ENCODE measurements at places on chromosomes 2 and 18.

DNA sequence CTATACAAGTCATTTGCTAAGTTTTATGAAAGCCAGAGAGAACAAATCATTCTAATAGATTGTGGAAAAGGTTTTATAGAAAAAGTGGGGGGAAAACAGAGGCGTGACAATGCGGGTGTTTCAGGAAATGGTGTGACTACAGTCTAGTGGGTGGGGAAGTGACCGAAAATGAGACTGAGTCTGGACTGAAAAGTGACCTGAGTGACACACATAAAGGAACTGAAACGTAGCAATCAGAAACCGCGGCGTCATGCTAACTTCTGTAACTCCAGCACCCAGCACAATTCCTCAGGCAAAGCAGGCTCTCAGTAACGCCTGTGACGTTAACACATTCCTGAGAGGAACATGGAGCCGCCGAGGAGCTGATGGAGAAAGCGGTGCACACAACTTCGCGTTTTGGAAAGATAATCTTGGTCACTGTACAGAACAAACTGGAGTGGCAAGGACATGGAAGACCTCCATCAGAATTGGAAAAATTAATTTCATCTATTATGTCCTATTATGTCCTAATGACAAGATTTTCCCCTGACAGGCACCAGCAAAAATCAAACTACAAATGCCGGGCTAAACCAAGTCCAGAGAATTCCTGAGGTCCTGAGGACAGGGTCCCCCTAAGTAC lies 1.4 kb upstream of the CD226 start:
- DNase-seq, result peak; percentile 89

DNA sequence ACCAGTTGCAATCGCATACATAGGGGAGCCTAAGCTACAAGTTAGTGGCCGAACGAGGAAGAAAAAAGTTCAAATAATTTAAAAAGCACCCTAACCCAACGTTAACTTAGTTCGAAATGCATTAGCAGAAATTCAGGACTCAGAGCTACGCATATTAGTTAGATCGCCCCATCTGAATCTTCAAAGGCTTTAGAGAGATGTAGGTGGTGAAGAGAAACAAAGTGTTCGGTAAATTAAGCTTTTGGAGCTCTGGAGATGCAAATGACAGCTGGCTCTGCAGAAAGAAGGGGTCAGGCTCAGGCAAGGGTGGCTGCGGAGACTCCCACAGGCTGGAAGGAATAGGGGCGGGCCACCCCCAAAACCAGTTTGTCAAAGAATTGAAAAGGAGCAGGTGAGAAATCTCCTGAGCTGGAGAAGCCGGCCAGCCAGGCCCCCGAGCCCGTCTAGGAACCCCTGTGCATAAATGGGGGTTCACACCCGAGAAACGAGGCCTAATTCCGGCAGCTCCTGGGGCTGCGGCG lies 621 bp downstream of the TXNL1 start:
- peak; percentile 2 for DNase-seq

DNA sequence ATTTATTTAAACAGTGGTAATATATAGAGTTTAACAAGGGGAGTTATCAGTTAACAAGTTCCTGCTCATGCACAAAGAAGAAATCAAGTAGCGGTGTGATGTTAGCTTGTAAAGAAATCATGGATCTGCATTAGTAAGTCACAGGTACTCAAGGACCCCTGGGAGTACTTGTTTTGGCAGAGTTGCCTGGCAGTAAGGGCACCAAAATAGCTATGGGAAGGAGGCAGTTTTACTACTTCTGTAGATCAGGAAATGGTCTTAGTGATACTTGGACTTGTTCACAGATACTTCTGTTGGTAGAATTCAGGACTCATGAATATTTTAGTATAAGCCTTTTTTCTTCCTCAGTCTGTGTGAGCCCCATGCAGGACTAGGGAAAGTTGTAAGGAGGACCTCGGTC lies 107.3 kb upstream of the IL1R2 start:
- DNase-seq, result no peak

- no peak for DNase-seq
Observed at GRCh38 chr18:52401236-52401635, 61.2 kb downstream of the DCC start.

GRCh38 chr18:52437161-52437560 lies 97.2 kb downstream of the DCC start:
- no peak for DNase-seq

DNA sequence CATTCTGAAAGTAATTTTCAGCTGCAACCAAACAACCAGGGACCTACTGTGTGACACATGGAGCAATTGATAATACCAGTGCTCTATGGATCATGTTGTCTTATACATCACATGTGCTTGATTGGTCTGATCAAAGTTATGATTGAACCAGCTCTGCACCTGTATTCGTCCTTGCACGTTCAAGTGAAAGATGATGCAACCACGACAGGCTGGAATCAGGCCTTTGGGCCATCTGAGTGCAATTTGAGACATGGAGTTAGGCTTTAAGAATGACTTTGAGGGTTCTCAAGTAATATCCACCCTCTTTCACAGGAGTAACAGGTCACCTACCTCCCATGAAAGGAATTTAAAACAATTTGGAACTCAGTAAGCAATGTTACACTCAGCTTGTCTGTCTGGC lies 165.2 kb downstream of the SLC8A1 start:
- DNase-seq, result no peak

- peak; percentile 26 for DNase-seq
Observed at GRCh38 chr2:199861132-199861774, 10.3 kb upstream of the FTCDNL1 start.

GRCh38 chr18:13559754-13560153 lies 166.6 kb downstream of the FAM210A start:
- DNase-seq, result peak; percentile 43

GRCh38 chr2:113200236-113200635 lies 26.5 kb downstream of the PSD4 start:
- DNase-seq, result no peak

DNA sequence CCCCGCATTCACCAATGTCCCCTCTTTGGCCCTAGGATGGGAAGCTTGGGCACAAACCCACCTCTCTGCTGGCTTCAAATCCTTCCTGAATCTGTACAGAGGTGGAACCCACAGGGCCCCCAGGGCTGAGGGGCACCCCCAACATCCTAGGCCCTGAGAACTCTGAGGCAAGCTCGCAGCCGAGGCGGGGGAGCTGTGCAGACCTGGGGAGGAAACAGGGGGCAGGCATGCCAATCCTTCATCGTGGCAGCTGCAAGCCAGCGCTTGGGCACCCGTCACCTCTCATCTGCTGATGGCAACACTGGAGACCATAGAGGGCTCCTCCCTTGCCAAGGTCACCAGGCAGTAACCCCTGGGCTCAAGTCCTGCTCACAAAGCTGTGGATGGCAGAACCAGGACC lies 10.8 kb downstream of the ECEL1 start:
- DNase-seq, result no peak

DNA sequence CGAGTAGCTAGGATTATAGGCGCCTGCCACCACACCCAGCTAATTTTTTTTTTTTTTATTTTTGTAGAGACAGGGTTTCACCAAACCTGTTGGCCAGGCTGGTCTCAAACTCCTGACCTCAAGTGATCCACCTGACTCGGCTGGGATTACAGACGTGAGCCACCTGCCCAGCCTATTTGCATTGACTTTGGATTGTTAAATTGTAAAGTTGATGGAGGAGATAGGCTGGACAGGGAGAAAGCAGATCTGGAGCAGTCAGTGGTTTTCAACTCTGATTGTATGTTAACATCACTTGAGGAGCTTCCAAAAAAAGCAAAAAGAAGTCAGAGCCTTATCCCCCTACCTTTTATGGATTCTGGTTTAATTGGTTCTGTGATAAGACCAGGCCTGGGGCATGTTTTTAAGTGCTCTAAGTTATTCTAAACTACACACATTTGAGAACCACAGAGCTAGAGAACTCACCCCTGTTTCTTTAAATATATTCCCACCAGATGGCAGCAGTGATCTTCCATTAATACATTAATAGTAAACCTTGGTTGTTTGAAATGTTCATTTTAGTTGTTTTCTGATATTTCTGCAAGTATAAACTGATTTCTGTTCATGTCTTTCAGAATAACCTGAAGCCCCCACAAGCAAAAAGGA lies 7.5 kb downstream of the C2orf49 start:
- DNase-seq, result peak; percentile 39

DNA sequence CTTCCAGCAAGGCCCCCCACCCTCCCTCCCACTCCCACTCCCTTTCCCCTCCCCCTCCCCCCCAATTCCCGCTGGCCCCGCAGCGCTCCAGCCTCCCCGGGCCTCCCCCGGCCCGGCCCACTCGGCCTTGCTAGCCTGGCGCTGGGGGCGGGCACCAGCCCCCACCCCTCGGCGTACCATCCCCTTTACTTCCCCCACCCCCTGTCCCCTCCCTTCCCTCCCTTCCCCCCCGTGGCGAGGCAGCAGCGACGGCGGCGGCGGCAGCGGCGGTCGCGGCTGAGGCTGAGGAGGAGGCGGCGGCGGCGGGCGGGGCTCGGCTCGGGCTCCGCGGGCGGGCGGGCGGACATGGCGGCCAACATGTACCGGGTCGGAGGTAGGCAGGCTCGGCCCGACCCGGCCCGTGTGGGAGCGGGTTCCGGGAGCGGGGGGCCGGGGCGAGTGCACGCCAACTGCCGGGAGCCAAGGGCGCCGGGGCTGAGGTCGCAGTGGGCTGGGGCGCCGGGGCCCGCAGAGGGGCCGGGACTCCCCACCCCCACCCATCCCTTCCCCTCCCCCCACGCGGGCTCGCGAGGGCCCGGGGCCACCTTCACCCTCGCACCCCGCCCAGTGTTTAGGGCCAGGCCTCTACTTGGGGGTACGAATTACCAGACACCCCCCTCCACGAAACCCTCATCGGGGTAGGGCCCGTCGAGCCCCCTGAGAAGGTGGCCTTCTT lies at the start of gene MTA3:
Gene MTA3, plus strand, starts transcription at position 232 of the 715 bp plus-strand sequence. Its CDS starts 114 bp downstream, at position 346.
- DNase-seq, result peak; percentile 42

- DNase-seq, result no peak
Observed at GRCh38 chr2:223865907-223866508, 28.6 kb upstream of the AP1S3 start.

GRCh38 chr2:170813611-170814532 lies 2.8 kb upstream of the GAD1 start:
- peak; percentile 30 for DNase-seq

DNA sequence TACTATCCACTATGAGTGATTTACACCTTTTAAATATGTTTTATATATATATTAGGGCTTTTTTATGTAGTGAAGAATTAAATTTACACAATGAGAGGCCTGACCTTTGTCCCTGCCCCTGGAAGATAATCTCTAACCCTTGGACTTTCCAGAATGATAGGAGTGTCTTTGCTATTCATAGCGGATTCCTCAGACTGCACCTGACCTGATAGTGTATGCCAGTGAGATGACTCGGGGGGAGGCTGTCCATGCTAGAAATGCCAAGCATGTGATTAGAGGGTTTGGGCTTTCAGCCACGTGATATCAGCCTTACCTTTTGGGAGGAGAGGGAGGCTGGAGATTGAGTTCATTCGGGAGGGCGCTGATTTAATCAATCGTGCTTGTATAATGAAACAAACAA lies 44.1 kb upstream of the LHCGR start:
- no peak for DNase-seq

GRCh38 chr2:24016376-24016761 lies 6.5 kb downstream of the MFSD2B start:
- DNase-seq, result no peak

DNA sequence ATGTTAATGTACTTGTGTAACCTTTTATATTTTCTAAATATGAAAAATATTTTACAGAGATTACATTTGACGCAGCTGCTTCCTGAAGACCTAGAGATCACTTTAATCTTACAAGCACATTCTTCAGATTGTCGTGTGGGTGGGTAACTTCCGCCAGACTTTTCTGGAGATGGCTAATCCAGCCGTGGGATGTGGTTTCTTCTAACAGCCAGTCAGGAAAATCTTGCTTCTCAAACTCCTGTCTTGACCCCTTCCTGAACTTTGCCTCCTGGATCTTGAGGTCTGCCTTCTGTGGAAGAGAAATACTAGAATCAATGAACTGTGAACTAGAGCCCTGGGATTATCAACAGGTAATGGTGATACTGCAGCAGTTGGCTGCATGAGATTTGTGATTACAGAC lies 401.6 kb upstream of the TNP1 start:
- DNase-seq, result peak; percentile 17

DNA sequence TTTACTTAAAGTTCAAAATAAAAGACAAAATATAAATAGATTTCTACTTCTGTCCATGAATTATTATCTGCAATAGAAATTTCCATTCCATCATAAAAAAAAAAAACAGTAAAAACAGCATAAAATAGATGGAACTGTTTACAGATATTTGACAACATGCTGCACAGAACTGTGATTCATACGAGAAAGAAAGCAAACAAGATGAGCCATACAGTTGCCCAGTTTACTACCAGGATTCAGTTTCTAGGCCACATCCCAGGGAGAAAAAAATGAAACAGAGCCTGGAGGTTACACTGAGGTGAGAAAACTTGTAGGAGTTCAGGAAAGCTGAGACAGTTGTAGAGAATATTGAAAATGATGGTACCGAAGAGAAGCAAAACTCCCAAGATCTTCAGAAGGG lies 1426.9 kb upstream of the ACVR2A start:
- DNase-seq, result no peak

DNA sequence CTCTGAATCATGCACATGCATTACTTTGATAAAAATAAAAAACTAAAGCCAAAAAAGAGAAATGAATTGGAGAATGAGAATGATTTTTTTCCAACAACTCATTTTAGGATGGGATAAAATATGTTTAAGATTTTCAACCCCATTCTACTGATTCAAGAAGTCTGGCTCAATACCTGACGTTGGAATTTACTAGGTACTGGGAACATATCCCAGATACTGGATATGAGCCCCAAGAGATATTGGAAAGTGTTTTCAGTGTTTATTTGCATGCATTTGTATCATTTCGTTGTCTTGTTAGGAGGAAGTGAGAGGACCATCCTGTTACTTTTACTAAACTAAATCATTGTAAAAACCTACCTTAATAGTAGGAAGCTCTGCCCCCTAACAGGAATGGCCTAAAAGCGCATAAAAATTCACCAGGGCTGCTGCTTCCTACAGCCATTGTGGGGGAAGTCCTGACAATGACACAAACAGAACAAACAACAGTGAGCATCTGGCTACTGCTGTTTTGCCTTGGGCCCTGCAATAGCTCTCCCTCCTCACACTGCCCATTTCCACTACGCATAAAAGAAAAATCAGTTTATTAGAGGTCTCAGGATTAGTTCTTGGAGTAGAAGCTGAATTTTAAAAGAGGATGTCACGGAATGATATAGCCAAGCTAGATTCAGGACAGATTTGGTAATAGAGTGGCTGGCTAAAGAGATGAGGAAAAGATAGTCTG lies 35.2 kb downstream of the ANKAR start:
- DNase-seq, result no peak

DNA sequence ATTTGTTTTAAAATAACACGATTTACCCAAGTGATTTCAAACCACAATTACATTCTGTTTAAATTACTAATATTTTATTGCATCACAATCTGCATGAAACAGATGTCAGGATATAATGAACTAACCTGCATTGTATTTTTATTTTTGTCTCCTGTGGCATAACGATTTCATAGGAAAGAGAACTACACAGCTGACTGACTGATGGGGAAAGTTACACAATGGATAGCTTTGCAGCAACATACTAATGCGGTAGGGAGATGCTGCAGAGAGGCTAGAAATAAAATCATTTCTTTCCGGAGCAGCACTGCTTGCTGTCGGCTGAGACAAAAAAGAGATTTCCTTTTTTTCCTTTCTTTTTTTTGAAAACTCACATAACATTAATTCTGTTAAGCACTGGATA lies 36.9 kb downstream of the SCN1A start:
- peak; percentile 74 for DNase-seq

Data from suppressor macrophage (primary cell).